ENCODE measurements at places on chromosomes 2 and 18.

DNA sequence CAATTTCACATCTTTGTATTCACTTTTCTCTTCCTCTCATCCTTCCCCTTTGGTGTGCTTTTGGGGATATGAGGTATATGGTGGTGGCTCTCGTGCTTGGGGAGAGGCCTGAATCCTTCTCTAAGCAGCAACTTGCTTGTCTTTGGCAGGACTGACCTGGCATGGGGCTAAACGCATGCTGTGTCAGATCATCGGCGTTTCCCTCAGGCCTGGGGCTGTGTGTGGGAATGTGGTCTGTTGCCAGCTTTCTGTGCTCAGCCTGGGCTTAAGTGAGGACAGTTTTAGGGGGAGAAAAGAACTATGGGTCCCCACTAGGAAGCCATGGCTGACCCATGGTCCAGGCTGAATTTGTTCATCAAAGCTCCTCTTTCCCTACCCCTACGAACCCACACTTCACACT lies 60.7 kb downstream of the TET3 start:
- DNase-seq, result no peak

DNA sequence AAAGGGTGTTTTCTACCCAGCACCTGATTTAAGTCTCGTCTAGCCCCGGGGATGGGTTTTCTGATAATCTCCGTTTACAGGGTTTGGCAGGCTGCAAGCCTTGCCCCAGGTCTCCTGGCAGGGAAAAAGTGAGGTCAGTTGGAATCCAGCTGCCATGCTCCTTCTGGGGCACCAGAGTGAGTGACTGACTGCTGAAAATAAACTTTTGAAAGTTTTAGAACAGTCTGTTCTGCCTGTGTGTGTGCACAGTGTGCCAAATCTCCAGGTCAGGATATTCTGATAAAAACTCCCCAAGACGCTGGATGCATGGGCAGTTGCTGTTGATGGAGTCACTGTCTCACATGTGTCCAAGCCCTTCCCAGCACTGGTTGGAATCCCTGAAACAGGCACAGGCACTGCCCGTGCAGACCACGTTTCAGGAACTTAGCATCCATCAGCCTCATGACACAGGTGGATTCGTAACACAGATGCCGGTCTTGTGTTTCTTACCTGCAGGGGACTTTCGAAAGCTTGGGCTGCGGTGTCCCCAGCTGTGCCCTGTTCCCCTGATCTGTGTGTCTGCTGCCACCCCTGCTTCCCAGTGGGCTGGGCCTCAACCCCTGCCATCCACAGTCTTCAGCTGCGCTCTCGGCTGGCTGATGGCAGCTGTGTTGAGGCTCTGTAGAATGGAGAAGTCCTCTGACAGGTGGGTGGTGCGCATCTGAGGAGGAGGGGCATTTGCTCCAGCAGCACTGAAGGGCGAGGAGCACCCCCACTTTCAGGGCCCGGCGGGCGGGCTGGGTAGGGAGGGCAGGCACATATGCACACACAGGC lies 65.0 kb downstream of the SH3RF3 start:
- DNase-seq, result no peak

DNA sequence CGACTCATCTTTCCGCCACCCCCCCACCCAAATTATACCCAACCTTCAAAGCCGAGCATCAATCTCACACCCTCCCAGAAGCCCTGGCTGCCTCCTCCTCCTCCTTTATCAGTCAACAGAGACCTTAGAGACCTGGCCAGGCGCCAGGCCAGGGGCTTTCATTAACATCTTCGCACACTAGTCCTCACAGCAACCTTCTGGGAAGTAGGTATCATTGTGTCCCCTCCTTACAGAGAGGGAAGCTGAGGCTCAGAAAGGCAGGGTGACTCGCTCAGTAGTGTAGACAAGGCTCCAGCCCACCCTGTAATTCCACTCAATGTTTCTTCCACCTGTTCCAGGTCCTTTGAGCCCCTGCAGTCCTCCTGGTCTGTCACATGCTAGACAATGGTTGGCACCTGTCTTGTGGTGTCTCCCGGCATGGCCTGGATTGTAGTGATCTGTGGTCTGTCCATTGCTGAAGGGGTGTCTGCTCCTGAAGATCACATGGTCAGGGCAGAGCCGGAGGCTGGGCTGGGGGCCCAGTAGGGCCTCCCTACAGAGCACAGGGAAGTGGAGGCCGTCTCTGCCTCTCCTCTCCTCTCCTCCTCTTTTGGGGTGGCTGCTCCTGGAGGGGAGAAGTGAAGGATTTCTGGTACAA lies 36.0 kb downstream of the KLHL29 start:
- DNase-seq, result no peak

- no peak for DNase-seq
Observed at GRCh38 chr18:78477840-78478239, 501.8 kb upstream of the SALL3 start.

GRCh38 chr2:54042897-54043620 lies 72.3 kb upstream of the PSME4 start:
- DNase-seq, result no peak

DNA sequence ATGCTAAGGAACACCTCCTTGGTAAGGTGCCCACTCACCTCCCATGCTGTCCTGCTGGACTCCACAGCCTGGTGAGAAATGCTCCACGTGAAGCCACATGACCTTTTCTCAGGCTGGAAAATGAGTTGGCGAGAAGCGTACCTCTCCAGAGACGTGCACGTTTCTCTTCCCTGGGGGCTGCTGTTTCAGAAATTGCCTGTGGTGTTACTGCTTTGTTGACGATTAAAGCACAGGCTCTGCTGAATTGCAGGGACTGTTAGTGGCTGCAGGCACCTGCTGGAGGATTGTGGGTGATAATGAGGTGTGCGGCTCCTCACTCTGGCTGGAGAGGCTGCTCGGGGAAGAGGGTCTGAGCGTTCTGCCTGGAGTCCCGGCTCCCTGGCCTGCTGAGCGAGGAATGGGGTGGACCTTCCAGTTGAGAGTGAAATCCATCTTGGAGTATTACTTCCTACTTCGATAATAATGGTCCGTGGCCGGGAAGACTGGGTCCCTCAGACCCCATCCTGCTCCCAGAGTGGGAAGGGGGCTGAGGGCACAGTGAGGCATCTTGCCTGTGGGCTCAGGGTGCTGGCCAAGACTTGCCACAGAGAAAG lies 199.3 kb upstream of the HDAC4 start:
- DNase-seq, result no peak

- DNase-seq, result no peak
Observed at GRCh38 chr18:21085579-21086166, 25.9 kb downstream of the ROCK1 start.

DNA sequence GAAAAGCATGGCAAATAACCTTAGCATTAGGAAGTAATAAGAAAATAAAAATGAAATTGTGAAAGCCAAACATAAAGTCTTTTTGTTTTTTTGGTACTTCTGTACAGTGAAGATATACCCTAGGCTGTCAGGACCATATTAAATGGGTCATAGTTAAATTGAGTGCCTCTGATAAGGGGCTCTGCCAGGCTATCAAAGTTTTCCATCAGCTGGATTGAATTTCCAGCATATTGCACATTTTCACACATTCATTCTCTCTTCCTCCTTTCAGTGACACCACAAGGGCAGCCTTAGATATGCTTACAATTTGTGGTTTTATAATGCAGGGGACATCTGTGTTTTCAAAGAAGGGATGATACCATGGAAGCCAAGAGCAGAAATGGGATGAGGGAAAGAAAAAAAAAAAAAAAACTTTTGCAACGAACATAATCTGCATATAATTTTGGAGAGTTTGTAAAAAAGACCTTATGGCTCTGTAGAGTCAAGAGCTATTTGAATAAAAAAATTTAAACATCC lies 109.3 kb upstream of the LYPD1 start:
- DNase-seq, result no peak

DNA sequence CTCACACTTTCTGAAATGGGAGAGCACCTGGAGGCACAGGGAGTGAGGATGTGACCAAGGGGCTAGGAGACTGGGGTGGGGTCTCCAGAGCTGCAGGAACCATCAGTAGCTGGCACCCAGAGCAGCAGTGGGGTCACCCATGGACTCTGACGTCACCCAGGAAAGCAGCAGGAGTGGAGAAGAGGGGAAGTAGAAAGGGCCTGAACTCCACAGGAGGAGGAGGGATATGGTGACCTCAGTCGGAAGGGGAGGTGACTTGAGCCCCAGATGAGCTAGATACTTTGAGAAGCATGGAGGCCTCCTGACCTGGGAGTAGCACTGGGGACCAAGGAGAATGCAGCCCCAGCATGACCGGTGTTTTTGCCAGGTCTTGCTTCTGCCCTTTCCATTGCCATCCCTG lies 8.8 kb downstream of the NMUR1 start:
- no peak for DNase-seq

DNA sequence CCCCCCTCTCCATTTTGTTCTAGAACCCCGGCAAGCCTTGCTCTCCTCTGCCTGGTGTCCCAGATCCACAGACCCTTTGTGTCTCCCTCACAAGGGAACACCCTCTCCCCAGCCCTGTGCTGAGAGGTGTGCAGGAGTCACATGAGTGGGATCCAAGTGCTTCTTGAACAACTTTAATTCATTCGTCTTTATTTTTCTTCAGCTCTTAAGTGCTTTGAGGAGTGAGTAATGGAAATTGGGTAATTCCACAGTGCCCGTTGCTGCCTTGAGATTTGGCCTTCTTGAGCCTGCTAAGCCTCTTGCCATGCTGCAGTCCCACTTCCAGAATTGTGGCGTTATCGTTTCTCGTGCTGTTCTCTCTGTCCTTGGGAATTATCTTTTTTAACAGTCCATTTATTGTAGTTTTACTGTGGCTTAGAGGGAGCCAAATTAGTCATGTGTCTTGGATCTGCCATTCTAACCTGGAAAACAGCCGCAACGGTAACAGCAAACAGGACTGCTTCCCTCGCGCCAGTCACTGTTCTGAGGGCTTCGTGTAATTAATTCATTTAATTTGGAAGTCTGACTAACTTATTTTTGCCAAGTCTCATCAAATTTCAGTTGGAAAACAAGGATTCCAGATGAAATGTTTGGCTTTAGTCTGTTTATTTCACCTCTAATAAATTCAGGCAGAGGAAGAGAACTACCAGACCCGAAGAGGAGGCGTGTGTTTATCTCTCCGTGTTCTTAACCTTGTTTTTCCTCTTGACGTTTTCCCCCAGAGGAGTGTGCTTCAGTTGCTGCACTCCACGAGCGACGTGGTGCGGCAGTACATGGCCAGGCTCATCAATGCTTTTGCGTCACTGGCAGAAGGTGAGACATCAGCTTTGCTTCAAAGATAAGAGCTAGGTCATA lies 72.0 kb downstream of the ARMC9 start:
- no peak for DNase-seq

DNA sequence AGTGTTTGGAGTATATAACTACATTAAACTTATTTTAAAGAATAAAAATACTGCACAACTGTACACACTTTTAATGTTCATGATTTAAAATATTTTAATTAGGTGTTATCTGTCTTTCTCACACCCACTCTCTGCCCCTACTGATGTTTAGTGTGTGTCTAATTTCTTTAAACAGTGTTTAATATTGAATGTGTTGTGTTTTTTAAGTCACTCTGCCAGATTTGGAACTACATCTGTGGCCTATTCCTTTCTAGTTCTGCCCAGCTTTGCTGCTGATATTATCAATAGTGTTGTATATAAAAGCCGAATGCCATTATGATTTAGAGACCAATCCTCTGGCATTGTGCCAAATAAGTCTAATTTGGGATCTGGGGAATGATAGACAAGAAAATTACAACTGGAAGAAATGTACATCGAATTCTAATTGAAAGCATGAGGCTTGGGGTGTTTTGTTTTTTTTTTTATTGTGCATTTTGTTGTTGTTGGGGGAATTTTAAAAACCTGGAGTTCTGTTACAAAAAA lies 398.0 kb downstream of the CPS1 start:
- DNase-seq, result no peak

DNA sequence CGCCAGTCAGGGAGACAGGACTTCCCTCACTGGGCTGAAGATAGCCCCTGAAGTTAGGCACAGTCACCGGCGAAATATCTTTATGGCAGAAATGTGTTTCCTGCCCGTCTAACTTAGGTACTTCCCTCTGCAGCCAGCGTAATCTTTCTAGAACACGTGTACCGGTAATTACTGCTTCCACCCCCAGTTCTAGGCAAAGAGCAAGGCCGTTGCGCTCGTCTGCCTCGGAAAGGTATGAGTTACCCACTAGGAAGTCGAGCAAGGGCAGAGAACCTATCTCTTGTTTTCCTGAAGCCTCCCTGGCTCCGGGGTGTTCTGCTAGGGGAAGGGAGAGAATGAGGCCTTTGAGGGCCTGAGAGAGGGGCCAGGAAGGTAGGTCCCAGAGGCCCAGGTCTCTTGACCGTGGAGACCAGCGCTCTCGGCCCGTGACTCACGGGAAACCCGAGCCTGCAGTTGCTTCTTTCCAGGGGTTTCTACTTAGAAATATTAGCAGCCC lies 70.0 kb downstream of the TWSG1 start:
- no peak for DNase-seq

- no peak for DNase-seq
Observed at GRCh38 chr2:199997296-199997695, 41.9 kb downstream of the MAIP1 start.

DNA sequence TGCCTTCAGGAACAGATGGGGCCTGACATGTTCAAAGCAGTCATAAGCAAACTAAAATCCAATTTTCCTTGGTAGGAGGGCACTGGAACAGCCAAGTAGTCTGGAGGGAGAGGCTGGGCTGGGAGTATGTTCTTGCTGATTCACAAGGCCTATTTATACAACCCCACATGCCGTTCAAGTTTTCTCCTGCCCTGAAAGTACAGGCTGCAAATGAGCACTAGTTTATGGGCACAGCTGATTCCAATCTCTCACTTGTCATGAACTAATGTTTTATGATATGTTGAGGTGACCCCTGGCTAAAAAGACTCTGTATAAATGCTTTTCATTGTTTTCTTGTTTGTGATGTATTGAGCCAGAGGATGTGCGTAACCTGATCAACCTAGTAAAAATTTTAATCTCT lies 183.4 kb upstream of the SRD5A2 start:
- DNase-seq, result no peak

DNA sequence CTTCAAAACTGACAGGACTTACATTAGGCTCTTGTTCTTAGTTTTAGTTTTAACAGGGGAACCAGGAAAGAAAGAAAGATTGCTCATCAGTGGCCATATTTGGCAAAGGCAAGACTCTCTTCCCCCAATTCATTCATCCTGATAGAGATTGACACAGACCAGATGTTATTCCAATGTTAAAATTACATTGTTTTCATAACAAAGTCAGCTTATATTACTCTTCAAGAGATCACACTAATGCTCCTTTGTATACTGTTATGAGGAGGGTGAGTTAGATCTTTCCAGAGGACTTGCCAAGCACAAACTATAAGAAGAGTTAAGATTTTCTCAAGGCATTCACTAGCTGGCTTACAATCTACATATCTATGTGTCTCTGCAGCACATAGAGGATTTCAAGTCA lies 252.1 kb downstream of the SLC8A1 start:
- no peak for DNase-seq

DNA sequence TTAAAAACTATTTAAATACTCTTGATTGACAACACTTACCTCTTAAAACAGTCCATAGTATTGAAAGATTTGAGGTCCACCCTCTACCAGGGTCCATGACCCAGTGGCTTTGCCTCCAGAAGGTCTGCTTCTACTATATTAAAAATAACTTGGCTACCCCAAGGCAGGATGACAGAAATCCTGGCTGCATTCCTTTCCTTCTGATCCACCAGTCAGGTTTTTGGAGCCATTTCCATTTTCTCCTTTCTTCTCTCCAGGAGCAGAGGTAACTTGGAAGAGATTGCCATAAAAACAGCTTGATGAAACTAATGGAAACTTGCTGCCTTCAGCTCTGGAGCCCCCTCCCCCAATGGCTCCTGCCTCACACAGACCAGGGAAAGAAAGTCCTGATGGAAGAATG lies 2.6 kb upstream of the FAM171B start:
- DNase-seq, result no peak

Data from activated CD4-positive, alpha-beta T cell treated with anti-CD3 and anti-CD28 coated beads, Interleukin-2, amount 50 U/mL, for 1 hour (primary cell).